ENCODE measurements at places on chromosomes 5 and 9.

- no peaks in the 10 kb centered on the region for H3K4me1 ChIP-seq
- H3K36me3 ChIP-seq, result no peaks in the 10 kb centered on the region
- no peak overlapping the region for H3K27ac ChIP-seq
- no peak overlapping the region for H3K4me3 ChIP-seq
- peaks cover 8% of the 10 kb centered on the region for H3K27me3 ChIP-seq
- DNase-seq, result no peak
Observed at GRCh38 chr9:135035781-135036760, 51.4 kb upstream of the OLFM1 start.

GRCh38 chr5:132283423-132284043 lies 10.7 kb upstream of the SLC22A4 start:
- no peaks in the 10 kb centered on the region for H3K36me3 ChIP-seq
- DNase-seq, result peak; percentile 81
- peaks cover 11% of the 10 kb centered on the region for H3K4me1 ChIP-seq
- H3K27me3 ChIP-seq, result peaks cover 3% of the 10 kb centered on the region
- no peak overlapping the region for H3K27ac ChIP-seq
- no peak overlapping the region for H3K4me3 ChIP-seq

DNA sequence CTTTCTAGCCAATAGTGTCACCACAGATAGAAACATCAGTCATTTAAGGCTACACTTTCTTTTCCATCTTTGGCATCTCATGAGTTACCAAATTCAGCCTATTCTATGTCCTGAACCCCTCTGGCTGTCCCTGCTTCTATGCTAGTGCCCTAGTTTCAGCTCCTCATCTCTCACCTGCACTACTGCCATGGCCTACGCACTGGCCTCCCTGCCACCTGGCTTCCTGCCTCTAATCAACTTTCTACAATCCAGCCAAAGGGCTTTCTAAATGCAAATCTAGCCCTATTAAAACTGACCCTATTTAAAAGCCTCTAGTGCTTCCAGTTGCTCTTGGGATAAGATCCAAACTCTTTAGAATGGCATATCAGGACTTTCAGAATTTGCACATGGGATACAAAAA lies 482.9 kb downstream of the TMEM38B start:
- no peaks in the 10 kb centered on the region for H3K36me3 ChIP-seq
- H3K4me1 ChIP-seq, result no peaks in the 10 kb centered on the region
- DNase-seq, result no peak
- H3K27ac ChIP-seq, result no peak overlapping the region
- no peak overlapping the region for H3K4me3 ChIP-seq

GRCh38 chr5:143134269-143134668 lies 269.2 kb downstream of the NR3C1 start:
- peak overlapping the region; percentile 82 for H3K27ac ChIP-seq
- no peaks in the 10 kb centered on the region for H3K27me3 ChIP-seq
- no peak for DNase-seq
- H3K4me3 ChIP-seq, result no peak overlapping the region

DNA sequence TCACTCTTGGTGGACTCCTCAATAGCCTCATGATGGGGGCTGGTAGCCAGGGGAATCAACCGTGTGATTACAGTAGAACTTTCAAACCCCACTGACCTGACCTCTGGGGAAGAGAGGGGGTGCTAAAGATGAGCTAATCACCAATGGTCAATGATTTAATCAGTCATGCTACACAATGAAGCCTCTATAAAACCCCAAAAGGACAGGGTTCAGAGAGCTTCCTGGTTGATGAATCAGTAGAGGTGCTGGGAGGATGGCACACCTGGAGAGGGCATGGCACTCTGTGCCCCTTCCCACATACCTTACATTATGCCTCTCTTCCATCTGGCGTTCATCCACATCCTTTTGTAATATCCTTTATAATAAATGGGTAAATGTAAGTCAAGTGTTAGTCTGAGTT lies 8.9 kb upstream of the SH3TC2 start:
- DNase-seq, result no peak
- no peak overlapping the region for H3K27ac ChIP-seq
- H3K27me3 ChIP-seq, result no peaks in the 10 kb centered on the region
- no peaks in the 10 kb centered on the region for H3K4me1 ChIP-seq

GRCh38 chr5:36658038-36658756 lies 51.8 kb downstream of the SLC1A3 start:
- H3K36me3 ChIP-seq, result no peaks in the 10 kb centered on the region

DNA sequence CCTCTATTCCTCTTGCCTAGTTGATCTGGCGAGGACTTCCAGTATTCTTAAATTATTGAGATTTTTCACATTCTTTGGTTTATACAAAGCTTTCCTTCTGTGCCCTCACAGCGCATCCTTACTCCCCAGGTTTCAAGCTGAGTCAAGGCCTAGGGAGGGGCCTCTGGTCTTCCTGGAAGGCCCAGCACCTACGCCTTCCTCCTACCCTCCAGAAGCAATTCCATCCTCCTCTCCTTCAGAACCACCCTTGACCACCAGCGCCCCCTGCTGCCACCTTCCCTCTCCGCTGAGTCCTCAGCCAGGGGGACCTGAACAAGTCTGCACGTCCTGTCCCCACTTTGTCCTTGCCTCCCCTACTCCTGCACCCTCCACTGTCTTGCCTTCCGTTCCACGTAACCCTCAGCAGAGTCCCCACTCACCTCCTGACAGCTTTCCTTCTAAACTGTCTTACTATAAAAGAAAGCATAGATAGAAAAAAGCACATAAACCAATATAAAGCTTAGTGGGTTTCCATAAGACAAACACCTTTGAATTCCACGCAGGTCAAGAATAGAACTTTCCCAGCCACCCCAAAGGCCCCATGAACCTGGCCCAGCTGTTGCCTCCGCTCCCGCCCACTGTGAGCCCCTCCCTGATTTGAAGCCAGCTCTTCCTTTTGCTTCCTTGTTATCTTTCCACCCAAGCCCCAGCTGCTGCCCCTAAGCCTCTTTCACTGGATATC lies 63.0 kb upstream of the CTSL start:
- H3K4me1 ChIP-seq, result no peaks in the 10 kb centered on the region
- no peak overlapping the region for H3K27ac ChIP-seq
- peaks cover 38% of the 10 kb centered on the region for H3K36me3 ChIP-seq
- no peaks in the 10 kb centered on the region for H3K27me3 ChIP-seq

DNA sequence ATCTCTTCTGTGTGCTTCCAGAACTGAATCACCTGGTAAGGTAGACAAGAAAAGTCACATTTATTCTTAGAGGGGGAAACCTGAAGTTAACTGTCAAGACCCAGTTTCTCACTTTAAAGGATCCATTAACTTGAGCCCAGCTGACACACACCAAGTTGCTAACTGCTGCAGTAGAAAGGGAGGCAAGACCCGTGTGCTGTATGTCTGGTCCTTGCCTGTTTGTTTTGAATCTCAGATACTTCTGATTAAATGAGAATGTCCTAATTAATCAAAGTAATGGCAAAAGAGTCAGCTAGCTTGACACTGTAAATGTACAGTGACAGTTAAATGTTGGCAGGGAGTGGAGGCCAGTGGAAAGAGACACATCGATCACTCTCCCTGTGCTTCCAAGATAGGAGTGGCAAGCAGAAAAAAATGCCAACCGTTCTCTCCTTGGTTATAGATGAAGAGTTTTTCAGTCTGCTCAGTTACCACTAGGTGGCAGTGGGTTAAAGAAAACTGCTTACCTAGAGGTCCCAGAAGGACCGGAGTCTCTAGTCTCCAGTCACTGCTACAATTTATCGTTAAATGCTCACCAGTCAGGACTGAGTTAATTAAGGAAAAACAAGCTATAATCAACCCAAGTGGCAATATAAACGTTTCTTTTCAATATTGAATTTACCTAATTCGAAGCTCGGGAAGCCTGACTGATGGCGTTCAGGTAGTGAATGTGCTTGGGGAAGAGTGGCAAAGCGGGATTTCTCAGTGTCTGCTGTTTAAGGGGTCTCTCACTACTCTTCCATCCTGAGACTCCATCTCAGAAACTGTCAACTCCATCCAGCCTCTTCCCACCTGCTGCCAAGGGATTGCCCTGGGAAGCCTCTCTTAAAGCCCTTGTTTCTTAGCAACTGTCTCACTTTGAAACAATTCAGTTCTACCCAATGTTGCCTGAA lies 18.4 kb downstream of the LSM11 start:
- H3K4me3 ChIP-seq, result no peak overlapping the region
- no peaks in the 10 kb centered on the region for H3K27me3 ChIP-seq
- no peak overlapping the region for H3K27ac ChIP-seq
- H3K4me1 ChIP-seq, result peaks cover 8% of the 10 kb centered on the region
- peak; percentile 74 for DNase-seq

GRCh38 chr5:52799358-52799982 lies 11.8 kb downstream of the ITGA1 start:
- peaks cover 20% of the 10 kb centered on the region for H3K4me1 ChIP-seq
- H3K36me3 ChIP-seq, result peaks cover 11% of the 10 kb centered on the region
- H3K27me3 ChIP-seq, result no peaks in the 10 kb centered on the region
- peak overlapping the region; percentile 81 for H3K4me3 ChIP-seq
- peak overlapping the region; percentile 98 for H3K27ac ChIP-seq

DNA sequence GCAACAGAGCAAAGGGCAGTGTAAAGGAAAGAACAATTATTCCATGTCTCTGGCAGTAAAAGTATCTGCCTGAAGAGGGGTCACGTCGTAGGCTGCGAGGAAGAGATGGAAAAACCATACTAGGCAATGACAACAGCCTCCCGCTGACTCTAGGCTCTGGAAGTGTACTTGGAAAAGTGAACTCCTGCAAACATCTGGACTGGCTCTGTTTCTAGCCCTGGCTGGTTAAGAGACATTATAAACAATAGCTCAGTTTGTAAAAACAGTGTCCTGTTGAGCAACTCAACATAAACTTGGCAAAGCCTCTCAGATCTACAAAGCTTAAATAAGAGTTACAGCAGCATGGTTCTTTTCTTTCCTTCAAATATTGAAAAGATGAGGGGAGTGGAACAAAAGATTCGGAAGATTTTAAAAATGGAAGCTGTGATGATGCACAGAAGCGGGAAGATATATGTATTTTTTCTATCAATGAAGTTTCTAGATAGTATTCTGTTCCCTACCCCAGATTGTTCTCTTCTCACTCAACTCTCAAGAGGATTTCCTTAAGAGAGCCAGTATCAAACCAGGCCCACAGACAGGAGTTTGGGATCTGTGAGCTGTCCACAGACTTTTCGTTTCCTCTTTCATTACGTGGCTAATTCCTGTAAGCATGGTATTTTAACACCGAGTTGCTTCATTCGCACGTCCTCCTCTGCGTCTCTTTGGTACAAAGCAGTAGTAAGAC lies 79.4 kb downstream of the SPTLC1 start:
- no peak overlapping the region for H3K4me3 ChIP-seq
- peak; percentile 96 for DNase-seq
- peak overlapping the region; percentile 78 for H3K27ac ChIP-seq
- peaks cover 49% of the 10 kb centered on the region for H3K36me3 ChIP-seq
- no peaks in the 10 kb centered on the region for H3K27me3 ChIP-seq

- H3K4me3 ChIP-seq, result no peak overlapping the region
- no peaks in the 10 kb centered on the region for H3K27me3 ChIP-seq
- peaks cover 7% of the 10 kb centered on the region for H3K4me1 ChIP-seq
- no peak for DNase-seq
- no peaks in the 10 kb centered on the region for H3K36me3 ChIP-seq
Observed at GRCh38 chr9:27427272-27427643, 96.8 kb upstream of the IFNK start.

- DNase-seq, result no peak
- H3K27ac ChIP-seq, result no peak overlapping the region
- no peaks in the 10 kb centered on the region for H3K4me1 ChIP-seq
- H3K4me3 ChIP-seq, result no peak overlapping the region
- H3K36me3 ChIP-seq, result peaks cover 4% of the 10 kb centered on the region
Observed at GRCh38 chr9:77375956-77376532, 198.7 kb downstream of the VPS13A start.

- H3K36me3 ChIP-seq, result no peaks in the 10 kb centered on the region
- peaks cover 37% of the 10 kb centered on the region for H3K27me3 ChIP-seq
- H3K27ac ChIP-seq, result no peak overlapping the region
- H3K4me1 ChIP-seq, result peaks cover 8% of the 10 kb centered on the region
- no peak overlapping the region for H3K4me3 ChIP-seq
- no peak for DNase-seq
Observed at GRCh38 chr9:36823466-36823865, 210.6 kb downstream of the PAX5 start.

DNA sequence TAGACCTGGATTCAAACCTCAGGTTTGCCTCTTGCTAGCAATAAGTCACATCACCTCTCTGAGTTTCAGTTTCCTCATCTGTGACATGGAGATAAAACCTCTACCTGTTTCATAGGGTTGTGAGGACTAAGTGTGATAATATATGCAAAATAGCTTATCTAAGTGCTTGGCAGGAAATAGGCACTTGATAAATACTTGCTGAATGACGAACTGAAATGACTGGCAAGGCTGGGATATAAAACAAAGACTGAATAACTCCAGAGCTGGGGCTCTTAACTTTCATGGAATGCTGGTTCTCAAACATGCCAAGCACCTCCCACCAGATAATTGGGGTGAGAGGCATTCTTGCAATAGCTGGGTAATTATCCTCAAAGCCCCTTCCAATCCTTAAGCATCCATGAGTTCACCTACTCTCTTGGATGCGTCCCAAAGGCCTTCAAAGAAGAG lies 87.6 kb downstream of the ADRB2 start:
- no peak overlapping the region for H3K27ac ChIP-seq
- H3K4me3 ChIP-seq, result no peak overlapping the region
- no peaks in the 10 kb centered on the region for H3K4me1 ChIP-seq
- H3K36me3 ChIP-seq, result no peaks in the 10 kb centered on the region
- H3K27me3 ChIP-seq, result no peaks in the 10 kb centered on the region

DNA sequence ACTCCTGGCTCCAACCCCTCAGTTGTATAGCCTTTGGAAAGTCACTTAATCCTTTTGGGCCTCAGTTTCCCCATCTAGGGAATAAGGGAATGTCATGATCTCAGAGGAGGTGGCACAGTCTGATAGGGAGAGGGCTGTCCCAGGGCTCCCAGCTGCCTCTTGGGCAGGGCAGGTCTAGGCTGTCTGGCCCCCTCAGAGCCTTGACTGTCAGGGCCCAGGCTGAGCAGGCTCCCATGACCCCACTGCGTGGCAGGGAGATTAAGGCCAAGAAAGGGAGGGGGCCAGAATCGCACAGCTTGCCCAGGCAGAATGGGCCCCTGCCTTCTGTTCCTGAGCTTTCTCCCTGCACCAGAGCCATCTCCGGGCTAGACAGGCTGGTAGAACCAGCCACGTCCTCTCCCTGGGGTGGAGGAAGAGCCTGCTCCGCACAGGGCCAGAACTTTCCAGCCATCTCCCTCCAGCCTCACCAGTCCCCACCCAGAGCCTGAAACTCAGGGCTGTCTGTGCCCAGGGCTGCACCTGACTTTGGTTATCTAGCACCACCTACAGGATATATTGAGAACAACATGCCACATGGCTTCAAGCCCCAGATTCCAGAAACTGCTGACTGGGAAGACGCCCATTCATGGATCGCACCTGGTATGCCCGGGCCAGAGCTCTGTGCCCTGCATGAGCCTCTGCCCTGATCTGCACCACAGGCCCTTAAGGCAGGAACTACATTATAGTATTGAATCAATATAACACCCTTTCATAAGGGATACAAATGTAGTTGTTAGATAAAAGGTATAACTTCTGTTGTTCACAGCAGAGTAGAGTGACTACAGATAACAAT lies 32.1 kb downstream of the NAIF1 start:
- H3K4me1 ChIP-seq, result no peaks in the 10 kb centered on the region
- no peaks in the 10 kb centered on the region for H3K27me3 ChIP-seq
- no peak overlapping the region for H3K27ac ChIP-seq
- H3K4me3 ChIP-seq, result no peak overlapping the region
